ENCODE measurements at places on chromosomes 4 and X. TPM values are rescaled to one million over a fixed set of nuclear protein-coding genes. Genes with fewer than 3 reads are reported as not detected.

MAOA gene
- 362 TPM for total RNA-seq

F8A1 gene
- total RNA-seq = not detected

SLC34A2 gene
- total RNA-seq = 88.3 TPM

NDP gene
- 0.22 TPM for total RNA-seq

CLCN5 gene
- 7.3 TPM for total RNA-seq

DNA sequence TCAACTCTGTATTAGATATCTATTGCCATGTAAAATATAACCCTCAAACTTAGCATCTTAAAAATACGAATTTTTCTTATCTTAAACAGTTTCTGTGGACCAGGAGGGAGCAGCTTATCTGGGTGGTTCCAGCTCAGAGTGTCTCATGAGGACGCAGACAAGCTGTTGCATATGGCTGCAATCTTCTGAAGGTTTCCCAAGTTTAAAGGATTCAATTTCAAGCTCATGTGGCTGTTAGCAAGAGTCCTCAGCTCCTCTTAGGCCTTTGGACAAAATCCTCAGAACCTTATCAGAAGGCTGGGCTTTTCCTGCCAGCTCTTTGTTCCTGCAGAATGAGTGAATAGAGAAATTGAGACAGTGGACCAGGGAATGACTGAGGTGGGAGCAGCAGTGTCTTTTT lies 2.8 kb upstream of the CTSO start:
- H3K4me1 ChIP-seq = no peaks in the 10 kb centered on the region
- no peaks in the 10 kb centered on the region for H3K27me3 ChIP-seq
- H3K36me3 ChIP-seq = no peaks in the 10 kb centered on the region
- H3K27ac ChIP-seq = no peak overlapping the region
- no peak overlapping the region for H3K4me3 ChIP-seq
- no peak for DNase-seq

DNA sequence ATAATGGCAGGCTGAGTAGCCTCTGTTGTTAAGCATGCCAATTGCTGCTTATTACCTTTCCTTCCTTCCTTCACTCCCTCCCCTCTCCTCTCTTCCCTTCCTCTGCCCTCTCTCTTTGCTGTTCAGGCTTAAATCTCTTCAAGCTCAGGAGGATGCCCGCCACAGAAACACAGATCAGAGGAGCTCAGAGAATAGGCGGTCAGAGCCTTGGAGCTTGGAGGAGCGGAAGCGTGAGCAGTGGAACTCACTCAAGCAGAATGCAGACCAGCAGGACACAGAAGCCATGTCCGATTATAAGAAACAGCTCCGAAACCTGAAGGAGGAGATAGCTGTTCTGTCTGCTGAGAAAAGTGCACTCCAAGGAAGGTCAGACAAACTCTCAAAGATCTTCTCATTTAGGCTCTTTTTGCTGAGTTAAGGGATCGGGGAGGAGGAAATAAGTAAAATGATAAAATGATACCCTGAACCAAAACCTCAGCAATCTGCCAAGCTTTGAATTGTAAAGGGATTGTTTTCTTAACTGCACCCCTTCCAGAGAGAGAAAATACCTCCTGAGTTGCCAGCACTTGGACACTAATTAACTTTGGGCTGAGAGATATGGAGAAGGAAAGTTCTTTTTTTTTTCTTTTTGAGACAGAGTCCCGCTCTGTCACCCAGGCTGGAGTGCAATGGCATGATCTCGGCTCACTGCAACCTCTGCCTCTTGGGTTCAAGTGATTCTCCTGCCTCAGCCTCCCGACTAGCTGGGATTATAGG lies 20.9 kb downstream of the SPATA18 start:
- no peak overlapping the region for H3K27ac ChIP-seq
- no peaks in the 10 kb centered on the region for H3K36me3 ChIP-seq

- no peaks in the 10 kb centered on the region for H3K27me3 ChIP-seq
- H3K27ac ChIP-seq = no peak overlapping the region
Measured at GRCh38 chrX:102129473-102129872, 4.0 kb downstream of the TCEAL2 start.

- H3K36me3 ChIP-seq = no peaks in the 10 kb centered on the region
- H3K27ac ChIP-seq = no peak overlapping the region
- H3K4me1 ChIP-seq = no peaks in the 10 kb centered on the region
- no peaks in the 10 kb centered on the region for H3K27me3 ChIP-seq
- no peak overlapping the region for H3K4me3 ChIP-seq
Measured at GRCh38 chrX:46125111-46125510, 420.1 kb downstream of the ZNF674 start.

GRCh38 chrX:97399400-97399799 lies 515.7 kb downstream of the RPA4 start:
- no peak overlapping the region for H3K27ac ChIP-seq
- no peak for DNase-seq
- H3K4me3 ChIP-seq = no peak overlapping the region
- H3K36me3 ChIP-seq = no peaks in the 10 kb centered on the region
- no peaks in the 10 kb centered on the region for H3K4me1 ChIP-seq

DNA sequence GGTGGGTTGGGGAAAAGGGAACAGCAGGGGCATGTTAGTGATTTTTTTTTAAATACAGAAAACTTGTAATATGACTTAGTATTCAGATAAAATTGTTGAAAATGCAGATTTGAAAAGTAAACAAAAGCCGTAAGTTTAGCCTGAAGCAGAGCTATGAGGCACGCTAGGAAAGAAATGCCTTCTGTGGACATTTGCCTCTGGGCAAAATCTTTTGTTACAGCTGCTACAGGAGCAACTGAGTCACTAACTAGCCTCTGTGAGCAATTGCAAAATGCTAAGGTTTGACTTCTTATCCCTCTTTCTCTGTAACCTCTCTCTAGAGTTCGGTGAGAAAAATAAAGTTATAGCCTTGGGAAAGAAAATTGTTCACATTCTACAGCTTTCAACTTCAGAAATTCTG lies 350.0 kb downstream of the SLC7A11 start:
- H3K27ac ChIP-seq = no peak overlapping the region
- H3K36me3 ChIP-seq = no peaks in the 10 kb centered on the region
- H3K27me3 ChIP-seq = no peaks in the 10 kb centered on the region
- H3K4me1 ChIP-seq = no peaks in the 10 kb centered on the region
- no peak overlapping the region for H3K4me3 ChIP-seq

GRCh38 chr4:2274320-2275043 lies 12.6 kb upstream of the MXD4 start:
- DNase-seq = no peak
- no peaks in the 10 kb centered on the region for H3K36me3 ChIP-seq
- no peaks in the 10 kb centered on the region for H3K4me1 ChIP-seq
- H3K4me3 ChIP-seq = no peak overlapping the region

DNA sequence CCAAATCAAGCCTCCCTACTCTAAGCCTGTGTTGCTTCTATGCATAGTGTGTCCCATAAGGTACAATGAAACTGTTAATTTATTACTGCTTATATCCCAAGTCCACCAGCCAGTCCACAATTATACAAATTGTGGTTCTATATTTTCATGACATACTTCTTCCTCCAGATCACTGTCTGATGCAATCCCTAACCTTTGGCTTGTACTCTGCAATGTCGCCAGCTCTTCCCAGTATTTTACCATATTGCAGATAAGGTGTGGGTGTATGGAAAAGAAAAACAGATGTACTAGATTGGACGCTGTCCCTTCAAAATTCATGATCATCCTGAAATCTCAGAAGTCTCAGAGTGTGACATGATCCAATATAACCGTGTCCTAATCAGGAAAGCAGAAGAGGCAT lies 286.2 kb downstream of the GASK1B start:
- no peak for DNase-seq
- no peaks in the 10 kb centered on the region for H3K27me3 ChIP-seq
- H3K4me1 ChIP-seq = no peaks in the 10 kb centered on the region
- no peak overlapping the region for H3K4me3 ChIP-seq
- no peaks in the 10 kb centered on the region for H3K36me3 ChIP-seq

DNA sequence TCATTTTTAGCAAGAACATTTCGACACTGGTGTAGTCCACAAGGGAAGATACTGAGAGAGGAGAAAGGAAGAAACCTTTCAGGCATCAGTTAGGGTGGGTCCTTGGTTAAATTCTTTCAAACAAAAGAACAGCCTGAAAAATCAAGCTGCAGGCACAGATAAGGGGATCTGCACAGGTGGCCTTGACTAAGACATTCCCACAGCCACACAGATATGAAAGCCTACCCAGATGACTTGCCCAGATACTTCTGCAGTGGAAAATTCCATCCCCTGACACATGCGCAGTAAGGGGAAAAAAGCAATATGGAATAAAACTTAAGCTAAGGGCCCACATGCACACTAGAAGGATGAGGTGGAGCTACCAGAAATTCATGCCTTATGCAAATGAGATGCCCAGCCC lies 8.9 kb upstream of the TMEM165 start:
- H3K27ac ChIP-seq = no peak overlapping the region
- no peak overlapping the region for H3K4me3 ChIP-seq
- DNase-seq = no peak
- no peaks in the 10 kb centered on the region for H3K27me3 ChIP-seq
- no peaks in the 10 kb centered on the region for H3K36me3 ChIP-seq
- H3K4me1 ChIP-seq = no peaks in the 10 kb centered on the region

DNA sequence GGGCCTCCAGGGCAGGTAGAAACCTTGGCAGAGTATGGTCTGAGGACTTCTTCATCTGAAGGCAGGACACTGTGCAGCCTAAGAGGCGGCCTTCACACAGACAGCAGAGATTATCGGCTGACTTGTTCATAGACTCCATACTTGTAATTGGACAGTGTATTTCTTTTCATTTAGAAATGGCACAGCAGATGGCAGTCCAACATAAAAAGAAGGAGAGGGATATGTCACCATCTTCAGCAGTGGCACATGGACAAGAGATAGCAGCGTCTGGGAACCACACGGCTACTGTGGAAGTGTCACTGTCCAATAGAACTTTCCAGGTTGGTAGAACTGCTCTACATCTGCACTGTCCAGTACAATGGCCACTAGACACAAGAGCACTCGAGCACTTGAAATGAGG lies 21.7 kb upstream of the GEMIN8 start:
- H3K4me1 ChIP-seq = no peaks in the 10 kb centered on the region
- no peak overlapping the region for H3K27ac ChIP-seq
- no peak overlapping the region for H3K4me3 ChIP-seq
- DNase-seq = no peak
- H3K27me3 ChIP-seq = peaks cover 9% of the 10 kb centered on the region
- no peaks in the 10 kb centered on the region for H3K36me3 ChIP-seq

DNA sequence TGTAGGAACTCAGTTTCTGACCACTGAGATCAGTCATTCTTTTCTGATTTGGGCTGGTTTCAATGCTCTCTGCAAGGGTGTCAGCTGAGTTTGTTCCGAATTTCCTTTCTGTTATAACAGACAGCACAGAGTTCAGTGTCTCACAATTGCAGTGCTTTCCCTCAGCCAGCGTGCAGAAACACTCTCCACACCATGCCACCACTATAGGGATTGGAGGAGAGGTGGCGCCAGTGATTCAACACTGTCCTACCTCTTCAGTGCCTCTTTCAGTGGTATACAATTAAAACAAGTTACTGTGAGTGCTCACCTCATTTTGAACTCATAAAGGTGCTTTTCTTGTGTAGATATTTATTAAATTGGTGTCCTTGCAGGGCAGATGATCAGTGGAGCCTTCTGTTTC lies 413.2 kb upstream of the CXorf51B start:
- no peaks in the 10 kb centered on the region for H3K4me1 ChIP-seq
- no peak for DNase-seq
- H3K27me3 ChIP-seq = no peaks in the 10 kb centered on the region
- no peaks in the 10 kb centered on the region for H3K36me3 ChIP-seq

GRCh38 chr4:100707786-100708185 lies 190.0 kb upstream of the EMCN start:
- H3K27ac ChIP-seq = no peak overlapping the region
- DNase-seq = no peak
- no peaks in the 10 kb centered on the region for H3K27me3 ChIP-seq
- H3K36me3 ChIP-seq = no peaks in the 10 kb centered on the region
- no peaks in the 10 kb centered on the region for H3K4me1 ChIP-seq

GRCh38 chr4:59180969-59181368 lies 2019.2 kb upstream of the ADGRL3 start:
- DNase-seq = no peak
- no peak overlapping the region for H3K4me3 ChIP-seq
- H3K36me3 ChIP-seq = no peaks in the 10 kb centered on the region

GRCh38 chrX:39764441-39764914 lies 333.3 kb downstream of the BCOR start:
- no peak for DNase-seq
- H3K27me3 ChIP-seq = no peaks in the 10 kb centered on the region
- peaks cover 10% of the 10 kb centered on the region for H3K4me1 ChIP-seq
- H3K4me3 ChIP-seq = no peak overlapping the region
- H3K27ac ChIP-seq = no peak overlapping the region
- H3K36me3 ChIP-seq = no peaks in the 10 kb centered on the region

- H3K36me3 ChIP-seq = no peaks in the 10 kb centered on the region
- no peak for DNase-seq
- H3K4me1 ChIP-seq = no peaks in the 10 kb centered on the region
- no peak overlapping the region for H3K27ac ChIP-seq
- H3K27me3 ChIP-seq = no peaks in the 10 kb centered on the region
- no peak overlapping the region for H3K4me3 ChIP-seq
Measured at GRCh38 chr4:174579421-174579820, 57.1 kb upstream of the HPGD start.

GRCh38 chr4:100466501-100466900 lies 51.3 kb downstream of the EMCN start:
- H3K4me3 ChIP-seq = no peak overlapping the region
- no peak for DNase-seq

DNA sequence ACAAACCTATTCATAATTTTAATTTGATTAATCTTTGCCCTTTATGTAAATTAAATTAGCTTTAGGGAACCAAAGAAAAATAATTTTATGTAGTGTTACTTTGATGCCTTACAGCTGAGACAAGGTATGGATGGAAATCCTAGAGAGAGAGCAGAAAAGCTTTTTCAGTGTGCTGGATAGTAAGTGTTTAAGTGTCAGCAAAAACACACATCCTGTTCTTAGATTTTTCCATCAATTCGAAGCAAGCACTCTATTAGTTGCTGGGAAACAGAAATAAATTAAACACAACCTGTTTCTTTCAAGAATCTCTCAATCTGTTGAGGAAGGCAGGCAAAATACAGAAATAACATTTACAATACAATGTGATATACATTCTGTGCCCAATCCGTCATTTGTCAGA lies 327.8 kb downstream of the GALNTL6 start:
- no peak overlapping the region for H3K27ac ChIP-seq
- no peak overlapping the region for H3K4me3 ChIP-seq
- H3K4me1 ChIP-seq = no peaks in the 10 kb centered on the region
- no peaks in the 10 kb centered on the region for H3K36me3 ChIP-seq

All from thyroid gland (tissue), 4 donors.